GM23248 (cell line): ENCODE measurements at places on chromosomes 5 and 9.
A peak's percentile ranks its signal among the peaks of the same experiment; 100 is the strongest.

GRCh38 chr5:97714424-97714823 is 531.4 kb upstream of the RIOK2 start:
- DNase-seq: no peak

DNA sequence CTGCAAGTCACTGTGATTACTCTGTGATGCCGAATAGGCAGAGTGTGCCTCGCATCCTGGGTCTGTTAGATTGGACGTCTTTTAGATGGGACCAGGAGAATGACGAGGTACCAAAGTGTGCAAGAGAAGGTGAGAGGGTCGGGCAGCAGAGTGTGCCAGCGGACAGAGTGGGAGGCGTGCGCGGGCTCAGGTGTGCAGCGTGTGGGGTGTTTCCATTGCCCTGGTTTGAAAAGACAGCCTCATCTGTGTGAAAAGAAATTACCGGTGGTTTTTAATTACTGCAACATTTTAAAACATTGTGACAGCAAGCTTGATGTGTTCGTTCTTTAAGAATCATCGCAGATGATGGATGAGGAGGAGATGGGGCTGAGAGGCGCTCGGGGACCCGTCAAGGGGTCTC is 4.2 kb upstream of the FAM163B start:
- no peak for DNase-seq

DNA sequence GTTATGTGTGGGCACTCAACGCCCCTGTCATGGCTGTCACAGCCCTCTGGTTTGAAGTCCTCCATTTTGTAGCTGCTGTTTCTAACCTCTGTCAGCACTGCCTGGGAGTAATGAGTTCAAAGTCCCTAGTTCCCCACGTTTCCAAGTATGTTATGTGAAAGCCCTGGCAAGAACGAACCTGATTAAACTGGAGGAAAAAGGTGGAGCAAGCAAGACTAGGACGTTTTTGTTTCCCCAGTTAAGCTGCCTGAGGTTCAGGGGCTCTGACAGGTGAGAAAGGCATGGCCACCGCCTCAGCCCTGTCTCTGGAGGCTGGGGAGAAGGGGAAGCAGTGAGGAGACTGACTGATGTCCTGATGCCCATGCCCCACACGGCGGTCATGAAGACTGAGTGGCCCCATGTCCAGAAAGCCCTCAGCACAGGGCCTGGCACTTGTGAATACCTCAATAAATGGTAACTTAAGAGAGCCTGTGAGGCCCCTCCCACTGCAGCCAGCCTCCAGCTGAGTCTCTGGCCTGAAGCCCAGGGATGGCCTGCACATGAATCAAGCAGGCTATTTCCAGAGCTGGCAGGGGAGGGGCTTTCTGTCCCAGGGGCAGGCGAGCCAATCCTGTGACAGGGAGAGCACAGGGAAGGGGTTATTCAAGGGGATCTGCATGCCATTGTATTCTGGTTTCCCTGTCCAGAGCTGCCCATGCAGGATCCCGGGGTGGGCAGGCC is 61.8 kb downstream of the PFDN1 start:
- peak; percentile 95 for DNase-seq

GRCh38 chr5:142939884-142940283 is 169.7 kb downstream of the ARHGAP26 start:
- peak; percentile 16 for DNase-seq

DNA sequence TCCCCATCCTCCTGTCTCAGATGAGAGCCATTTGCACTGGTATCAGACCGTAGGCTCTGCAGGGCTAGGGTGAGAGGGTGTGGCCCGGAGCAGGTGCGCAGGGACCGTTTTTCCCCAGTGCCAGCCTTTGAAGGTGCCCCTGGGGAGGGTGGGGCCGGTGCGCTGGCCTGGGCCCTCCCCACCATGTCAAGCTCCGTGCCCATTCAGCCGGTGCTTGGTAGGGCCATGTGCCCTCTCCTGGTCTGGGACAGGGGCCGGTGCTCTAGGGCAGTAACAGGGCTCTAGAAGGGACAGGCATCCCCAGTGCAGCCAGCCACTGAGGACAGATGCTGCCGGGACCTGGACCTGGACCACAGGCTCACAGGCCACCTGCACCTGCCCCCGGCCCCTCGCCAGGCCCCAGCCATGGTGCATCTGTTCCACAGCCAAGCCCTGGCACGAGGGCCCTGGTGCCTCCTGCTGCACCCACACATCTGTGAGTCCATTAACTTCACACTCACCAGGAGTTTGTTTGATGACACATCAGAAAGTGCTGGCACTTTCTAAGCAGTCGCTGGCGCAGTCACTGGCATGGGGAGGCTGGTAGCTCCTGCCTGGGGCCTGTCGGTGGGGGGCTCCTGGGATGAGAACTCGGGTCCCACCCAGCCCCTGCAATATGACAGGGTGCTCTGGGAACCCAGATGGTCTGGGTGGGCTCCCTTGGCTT is 5.0 kb upstream of the QRFP start:
- peak; percentile 77 for DNase-seq

DNA sequence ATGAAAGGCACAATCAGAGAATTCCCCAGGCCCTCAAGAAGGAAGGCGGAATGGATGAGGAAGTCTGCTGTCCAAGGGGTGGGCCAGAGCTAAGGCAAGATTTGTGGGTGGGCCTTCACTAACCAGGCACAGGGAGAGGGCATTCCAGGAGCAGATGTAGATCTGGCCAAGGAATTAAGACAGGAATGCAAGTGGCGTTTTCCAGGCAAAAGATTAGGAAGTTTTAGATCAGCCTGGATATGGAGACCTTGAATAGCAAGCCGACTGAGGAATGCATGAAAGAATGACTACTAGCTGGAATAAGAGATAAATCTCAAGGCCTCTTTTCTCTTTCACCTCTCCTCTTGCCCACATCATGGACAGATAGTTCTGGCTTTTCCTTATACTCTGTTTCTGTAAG is 68.5 kb downstream of the GHR start:
- DNase-seq: no peak

DNA sequence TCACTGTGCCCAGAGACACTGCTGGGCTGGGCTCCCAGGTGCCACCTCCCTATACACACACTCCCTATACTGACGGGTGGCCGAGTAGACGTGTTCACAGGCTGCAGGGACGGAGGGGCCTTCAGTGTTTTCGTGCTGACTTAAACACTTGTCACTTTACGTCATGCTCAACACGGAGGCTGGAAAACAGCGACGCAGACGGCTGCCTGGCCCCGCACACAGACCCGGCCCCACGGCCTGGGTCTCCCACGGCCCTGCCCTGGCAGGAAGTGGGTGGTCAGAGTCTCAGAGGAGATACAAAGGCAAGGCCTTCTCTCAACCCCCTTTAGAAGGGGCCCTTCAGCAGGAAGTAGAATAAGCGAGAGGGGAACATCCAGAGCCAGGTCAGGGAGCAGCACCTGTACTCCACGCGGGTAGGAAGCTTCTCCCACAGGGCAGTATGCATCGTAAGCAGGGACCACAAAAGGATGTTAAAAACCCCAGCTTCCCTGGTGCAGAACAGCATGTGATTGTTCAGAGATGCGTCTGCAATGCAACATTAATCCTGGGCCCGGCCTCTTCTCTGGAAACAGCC is 11.9 kb upstream of the TBC1D9B start:
- DNase-seq: no peak

- DNase-seq: no peak
Measured at GRCh38 chr5:114658194-114658593, 296.3 kb downstream of the KCNN2 start.

GRCh38 chr5:157519579-157520253 is 55.9 kb downstream of the ADAM19 start:
- DNase-seq: no peak

DNA sequence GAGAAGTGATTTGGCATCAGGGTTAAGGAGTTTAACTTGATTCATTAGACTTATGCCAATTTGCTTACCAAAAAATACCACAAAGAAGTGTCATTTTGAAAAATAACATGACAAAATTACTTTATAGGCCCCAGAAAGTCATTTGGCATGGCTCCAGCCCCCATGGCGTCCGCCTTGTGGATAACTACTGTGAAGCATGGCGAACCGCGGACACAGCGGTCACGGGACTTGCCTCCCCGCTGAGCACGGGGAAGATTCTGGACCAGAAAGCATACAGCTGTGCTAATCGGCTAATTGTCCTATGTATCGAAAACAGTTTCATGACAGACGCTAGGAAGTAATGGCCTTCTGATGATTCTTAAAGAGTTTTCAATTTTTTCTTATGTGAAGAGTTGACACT is 35.4 kb upstream of the TGFBR1 start:
- no peak for DNase-seq

- DNase-seq: no peak
Measured at GRCh38 chr5:68740226-68740910, 353.4 kb upstream of the SLC30A5 start.
